Foreskin keratinocyte (primary cell): ENCODE measurements at places on chromosomes 4 and X.

DNA sequence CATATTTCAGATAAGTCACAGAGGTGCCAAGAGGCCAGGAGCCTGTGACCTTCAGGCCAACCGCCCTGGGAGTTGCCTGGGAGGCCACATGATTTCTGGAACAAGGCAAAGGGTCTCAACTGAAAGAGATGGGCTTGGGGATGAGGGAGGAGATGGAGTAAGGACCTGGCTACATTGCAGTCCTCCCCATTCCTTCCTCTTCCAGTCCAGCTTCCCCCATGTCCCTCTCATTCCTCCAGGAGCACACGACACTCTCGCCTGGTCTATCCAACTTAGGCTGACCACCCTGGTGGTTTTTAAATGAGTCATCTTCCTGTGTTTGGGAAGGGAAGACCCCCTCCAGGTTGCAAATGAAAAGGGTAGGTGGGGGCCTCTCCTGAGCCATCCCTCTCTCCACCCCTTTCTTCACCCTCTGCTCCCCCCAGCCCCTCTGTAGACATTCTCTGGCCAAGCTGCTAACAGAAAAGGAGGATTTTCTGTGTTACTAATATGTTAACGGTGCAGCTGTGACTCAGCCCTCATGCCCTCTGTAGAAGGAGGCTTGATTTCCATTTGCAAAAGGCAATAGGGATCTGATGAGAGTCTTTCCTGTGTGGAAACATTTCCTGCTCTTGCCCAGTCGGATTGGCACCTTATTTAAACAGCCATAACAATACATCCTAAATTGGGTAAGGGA is 79.2 kb downstream of the RTL5 start:
- no peak for DNase-seq

GRCh38 chr4:38663090-38663800 is 754 bp upstream of the KLF3 start:
- no peak for DNase-seq

DNA sequence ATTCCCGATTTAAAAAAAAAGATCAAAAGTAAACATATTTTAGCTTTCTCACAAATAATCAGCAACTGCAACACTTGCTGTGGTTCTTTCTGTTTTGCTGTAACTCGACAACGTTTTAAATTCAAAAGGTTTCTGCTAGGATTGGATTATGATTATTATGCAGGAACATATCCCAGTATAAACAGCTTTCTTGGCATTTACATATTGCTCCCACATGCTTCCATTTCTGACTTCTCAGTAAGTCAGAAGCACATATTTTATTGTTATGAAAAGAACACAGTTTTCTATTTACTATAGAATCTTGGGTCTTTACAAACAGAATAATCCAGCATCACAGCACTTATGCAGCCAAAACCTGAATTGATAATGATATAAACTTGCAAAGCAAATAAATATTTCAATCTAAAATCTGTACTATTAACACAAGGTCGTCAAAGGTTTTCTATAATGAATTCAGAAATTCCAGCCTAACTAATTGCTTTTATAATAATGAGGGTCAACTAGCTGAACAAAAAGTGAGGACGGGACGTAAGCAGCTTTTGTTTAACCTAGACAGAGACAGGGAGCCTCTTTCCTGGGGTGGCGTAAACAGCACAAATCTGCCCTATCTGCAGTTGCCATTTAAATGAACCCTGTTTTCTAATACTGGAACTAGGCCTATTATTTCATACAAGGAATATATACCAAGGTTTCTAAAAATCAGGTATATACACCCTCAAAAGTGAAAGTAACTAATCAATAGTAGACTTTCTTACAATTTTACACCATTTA is 9.8 kb upstream of the PCDH18 start:
- no peak for DNase-seq

DNA sequence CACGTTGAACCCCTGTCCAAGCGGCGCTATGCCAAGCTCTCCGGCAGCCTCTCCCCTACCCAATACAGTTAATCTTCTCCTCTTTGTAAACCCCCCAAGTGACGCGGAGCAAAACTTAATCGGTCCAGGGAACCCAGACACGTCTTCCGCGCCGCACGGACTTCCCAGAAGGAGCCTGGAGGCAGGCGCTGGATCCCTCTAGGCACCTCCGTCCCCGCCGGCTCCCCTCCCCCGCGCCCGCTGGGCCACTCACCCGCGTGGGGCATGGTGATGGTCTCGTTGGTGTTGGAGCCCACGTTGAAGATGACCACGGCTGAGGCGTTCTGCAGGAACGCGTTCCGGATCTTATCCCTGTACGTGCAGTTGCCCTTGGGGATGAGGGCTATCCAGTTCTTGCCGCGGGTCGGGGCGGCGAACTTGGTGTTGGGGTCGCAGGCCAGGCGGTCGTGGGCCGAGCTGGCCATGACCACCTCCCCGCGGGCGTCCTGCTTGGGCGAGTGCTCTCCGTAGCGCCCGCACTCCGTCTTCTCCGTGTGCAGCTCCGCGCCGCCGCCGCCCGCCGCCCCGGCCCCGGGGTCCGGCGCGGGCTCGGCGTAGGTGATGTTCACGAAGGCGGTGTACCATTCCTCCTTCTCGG is 1.1 kb downstream of the RNF150 start:
- DNase-seq: no peak

DNA sequence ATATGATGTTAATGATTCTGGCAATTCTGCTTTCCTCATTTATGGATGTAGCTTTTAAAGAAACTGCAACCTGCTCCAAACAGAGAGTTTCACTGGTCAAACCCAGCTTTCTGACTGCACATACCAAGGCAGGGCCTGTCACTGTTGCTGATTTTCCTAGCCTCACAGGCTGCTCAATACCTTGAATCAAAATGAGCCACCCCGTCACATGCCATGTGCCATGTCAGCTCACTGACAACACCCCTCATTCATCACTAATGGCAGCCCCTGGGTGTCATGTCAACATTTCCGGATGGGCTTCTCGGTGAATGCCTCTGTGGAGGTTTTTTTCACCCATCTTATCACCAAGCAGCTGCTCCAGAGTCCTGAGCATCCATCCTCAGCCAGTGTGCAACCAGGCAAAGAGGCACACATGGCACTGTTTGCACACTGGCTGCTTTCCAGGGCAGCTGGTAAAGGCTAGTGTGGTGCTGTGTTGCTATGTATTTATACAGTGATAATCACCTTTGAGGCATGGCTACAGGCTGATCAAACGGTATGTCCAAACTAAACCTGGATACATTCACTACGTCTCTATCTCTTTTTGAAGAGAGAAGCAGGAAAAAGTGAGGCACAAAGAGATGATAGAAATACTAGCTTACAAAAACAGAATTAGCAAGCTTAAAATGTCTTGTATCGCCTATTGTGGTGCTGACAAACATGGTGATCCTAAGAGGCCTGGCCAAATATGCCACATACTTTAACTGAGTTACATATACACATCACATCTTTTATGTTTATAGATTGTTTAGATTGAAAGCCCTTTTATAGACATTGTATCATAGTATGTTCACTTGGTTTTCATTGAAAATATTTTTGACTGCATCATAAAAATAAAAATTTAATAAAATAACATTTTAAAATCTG is 94.6 kb upstream of the INPP4B start:
- DNase-seq: no peak

DNA sequence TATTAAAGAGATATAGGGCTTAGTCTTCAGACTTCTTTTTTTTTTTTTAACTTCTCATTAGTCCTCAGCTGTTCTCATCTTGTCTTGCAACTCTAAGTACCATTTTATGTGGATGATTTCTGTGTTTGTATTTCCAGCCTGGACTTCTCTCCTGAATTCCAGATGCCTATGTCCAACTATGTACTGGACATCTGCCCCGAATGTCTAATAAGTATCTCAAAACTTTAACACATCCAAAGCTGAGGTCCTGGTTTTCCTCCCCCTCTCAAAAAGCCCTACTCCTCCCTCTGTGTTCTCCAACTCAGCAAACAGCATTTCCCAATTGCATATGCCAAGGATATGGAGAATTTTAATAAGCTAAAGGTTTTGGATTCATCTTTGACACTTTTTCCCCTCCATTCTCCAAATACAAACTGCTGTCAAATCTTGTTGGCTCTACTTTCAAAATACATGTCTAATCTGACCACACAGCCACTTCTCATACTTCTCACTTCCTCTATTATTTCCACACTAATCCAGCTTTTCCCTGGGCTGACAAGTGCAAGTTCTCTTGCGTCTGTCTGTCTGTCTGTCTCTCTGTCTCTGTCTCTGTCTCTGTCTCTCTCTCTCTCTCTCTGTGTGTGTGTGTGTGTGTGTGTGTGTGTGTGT is 79.8 kb downstream of the CLCN5 start:
- no peak for DNase-seq

DNA sequence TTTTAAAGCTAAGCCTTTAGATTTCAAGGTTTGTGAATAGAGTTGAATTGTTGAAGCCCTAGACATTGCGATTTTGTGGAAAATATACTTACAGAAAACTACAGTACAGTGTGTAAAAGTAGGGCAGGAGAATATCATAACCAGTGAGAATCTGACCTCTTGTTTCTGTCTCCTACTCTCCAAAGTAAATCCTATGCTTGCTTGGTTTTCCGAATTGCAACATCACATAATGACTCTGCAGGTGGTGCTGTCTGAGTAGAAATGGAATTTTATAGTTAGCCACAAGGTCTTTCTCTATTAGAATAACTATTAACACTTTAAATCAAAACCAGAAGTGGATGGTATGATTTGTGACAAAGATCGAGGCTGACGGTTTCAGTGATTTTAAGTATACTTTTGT is 505.6 kb downstream of the RAPGEF2 start:
- DNase-seq: peak; percentile 3

- DNase-seq: no peak
Observed at GRCh38 chrX:12871257-12871656, 4.4 kb downstream of the TLR7 start.

DNA sequence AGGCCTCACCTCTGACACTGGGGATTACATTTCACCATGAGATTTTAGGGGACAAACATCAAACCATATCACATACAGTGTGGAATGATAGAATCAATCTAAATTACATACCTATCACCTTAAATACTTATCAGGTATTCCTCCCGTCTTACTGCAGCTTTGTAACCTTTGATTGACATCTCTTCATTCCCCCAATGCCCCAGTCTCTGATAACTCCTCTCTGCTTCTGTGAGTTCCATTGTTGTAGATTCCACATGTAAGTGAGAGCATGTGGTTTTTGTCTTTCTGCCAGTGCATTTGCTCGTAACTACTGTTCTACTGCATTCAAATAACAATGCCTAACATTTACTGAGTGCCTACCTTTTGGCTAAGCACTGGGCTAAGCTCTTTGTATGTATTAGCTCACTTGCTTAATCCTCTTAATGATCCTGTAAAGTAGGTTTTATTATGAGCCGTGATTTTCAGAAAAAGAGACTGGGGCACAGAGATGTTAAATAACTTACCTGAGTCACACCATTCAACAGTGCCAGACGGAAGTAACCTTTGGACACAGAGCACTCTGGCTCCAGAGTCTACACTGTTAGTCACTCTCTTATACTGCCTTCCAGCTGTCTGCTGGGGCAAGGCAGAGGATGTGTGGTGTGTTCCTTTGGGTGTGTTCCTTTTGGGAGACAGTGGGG is 63.7 kb upstream of the ESX1 start:
- DNase-seq: peak; percentile 74

DNA sequence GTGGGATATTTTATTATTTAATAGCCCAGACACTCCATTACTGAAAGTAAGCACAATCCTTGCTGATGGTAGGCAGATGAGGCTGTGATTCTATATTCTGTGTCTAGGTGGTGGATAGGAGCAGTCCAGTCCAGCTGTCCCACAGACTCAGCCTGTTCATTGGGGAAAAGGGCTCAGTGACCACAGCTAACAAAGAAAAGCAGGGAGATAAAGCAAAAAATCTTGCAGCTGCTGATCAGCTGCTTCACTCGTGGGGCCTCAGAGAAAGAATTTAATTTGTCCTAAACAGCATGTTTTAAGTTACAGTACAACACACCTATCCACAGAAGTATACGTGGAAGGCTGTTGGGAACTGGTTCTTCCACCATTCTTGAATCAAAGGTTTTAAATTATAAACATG is 40.7 kb upstream of the ANK2 start:
- DNase-seq: no peak

DNA sequence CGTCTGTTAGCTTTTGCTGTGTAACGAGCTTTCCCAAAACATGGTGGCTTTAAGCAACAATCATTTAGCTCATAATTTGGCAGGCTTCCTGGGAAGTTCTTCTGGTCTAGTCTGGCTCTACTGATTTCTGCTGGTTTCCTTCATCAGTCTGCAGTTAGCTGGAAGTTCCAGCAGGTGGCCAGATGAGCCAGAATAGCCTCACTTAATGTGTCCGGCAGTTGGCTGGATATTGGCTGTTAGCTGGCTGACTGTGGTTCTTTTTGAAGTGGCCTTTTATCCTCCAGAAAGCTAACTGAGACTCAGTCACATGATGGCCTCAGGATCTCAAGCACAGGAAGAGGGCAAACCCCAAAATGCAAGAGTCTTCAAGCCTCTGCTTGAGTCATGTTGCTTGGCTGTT is 34.9 kb downstream of the FTHL17 start:
- peak; percentile 32 for DNase-seq

DNA sequence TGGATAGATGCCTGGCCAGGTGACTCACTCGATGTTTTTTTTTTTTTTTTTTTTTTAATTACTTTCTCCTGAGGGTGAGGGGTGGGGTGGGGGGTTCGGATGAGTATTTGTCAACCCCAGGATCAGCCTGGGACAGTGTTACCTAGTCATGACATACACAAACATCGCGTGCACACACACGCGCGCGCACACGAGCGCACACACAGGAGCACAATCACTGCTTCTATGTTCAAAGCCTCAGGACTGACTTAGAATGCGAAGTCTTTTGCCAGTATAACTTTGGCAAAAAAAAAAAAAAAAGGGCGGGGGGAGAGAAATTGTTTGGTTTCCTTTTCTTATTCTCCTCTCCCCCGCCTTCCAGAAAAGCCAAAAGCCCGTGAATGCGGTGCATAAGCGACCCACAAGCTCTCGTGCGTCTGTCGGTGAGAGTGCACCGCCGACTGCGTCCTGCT is 115.0 kb upstream of the TEX13C start:
- no peak for DNase-seq

DNA sequence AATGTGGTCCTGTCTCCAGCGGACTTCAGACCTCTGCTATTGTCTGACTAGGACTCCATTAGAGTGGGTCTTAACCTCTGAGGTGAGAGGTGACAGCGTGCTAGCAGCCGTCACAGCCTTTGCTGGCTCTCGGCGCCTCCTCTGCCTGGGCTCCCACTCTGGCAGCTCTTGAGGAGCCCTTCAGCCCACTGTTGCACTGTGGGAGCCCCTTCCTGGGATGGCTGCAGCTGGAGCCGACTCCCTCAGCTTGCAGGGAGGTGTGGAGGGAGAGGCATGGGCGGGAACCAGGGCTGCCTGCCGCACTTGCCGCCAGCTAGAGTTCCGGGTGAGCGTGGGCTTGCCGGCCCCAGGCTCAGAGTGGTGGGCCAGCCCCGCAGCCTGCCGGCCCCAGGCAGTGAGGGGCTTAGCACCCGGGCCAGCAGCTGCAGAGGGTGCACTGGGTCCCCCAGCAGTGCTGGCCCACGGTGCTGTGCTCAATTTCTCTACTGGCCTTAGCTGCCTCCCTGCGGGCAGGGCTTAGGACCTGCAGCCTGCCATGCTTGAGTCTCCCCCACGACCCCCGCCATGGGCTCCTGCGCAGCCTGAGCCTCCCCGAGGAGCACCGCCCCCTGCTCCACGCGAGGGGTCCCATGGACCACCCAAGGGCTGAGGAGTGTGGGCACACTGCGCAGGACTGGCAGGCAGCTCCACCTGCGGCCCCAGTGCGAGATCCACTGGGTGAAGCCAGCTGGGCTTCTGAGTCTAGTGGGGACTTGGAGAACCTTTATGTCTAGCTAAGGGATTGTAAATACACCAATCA is 163.4 kb upstream of the ITM2A start:
- DNase-seq: no peak
